Ammon's horn (tissue), 1 donor: ENCODE measurements at places on chromosomes 7 and 10.

- no peak for DNase-seq
Observed at GRCh38 chr7:139127648-139128047, 18.1 kb upstream of the ZC3HAV1 start.

GRCh38 chr7:35848725-35849124 lies 47.9 kb downstream of the SEPTIN7 start:
- no peak for DNase-seq

- DNase-seq, result no peak
Observed at GRCh38 chr7:66500087-66500486, 128.6 kb upstream of the KCTD7 start.

DNA sequence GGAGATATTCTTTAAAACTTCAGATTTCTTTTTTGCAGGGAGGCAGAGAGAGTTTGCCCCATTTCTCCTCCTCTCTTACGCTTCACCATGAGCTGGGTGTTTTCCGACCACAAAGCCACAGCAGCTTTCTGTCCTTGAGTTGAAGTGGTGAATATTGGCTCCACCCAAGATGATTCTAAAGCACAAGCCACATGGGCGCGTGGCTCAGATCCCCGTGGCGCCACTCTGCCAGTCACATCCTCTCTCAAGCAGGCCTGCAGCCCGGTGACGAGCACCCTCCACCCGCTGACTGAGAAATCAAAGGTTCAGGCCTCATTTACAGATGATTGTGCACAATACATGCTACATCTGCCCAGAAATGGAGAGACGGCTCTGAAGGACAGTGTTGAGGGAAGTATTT lies 27.6 kb upstream of the RNF32 start:
- DNase-seq, result no peak

- DNase-seq, result no peak
Observed at GRCh38 chr7:133023370-133024071, 58.4 kb downstream of the CHCHD3 start.

- DNase-seq, result no peak
Observed at GRCh38 chr7:135186841-135187253, 16.3 kb upstream of the CYREN start.

DNA sequence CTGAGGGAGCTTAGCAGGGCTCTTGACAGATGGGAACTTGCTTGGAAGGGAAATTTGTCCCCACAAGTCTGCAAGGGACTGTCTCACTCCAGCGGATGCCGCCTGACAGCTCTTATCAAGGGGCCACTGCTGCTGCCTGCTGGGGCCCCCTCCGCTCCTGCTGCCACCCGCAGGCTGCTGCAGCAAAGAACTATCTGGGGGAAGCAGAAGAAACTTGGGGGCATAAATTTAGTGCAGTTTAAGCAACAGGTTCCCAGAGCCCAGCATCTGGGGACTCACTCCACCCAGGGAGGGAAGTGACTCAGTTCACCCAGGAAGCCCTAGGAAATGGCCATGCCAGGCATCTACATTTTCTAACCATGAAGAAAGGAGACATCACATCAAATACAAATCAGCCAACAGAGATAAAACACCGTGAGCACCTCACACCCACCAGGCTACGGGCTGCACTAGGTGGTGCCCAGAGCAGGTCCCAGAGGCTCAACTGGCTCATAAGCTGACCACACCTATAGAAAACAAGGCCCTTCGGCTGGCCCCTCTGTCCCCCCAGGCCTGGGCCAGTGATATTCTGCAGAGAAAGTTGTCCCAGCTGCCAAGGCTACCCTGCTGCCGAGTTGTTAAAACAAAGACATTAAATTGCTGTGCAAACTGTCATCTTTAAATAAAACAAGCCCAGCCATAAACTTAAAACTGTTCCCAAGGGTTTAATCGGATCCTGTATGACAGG lies 3.7 kb downstream of the RGS10 start:
- DNase-seq, result no peak

- peak; percentile 41 for DNase-seq
Observed at GRCh38 chr7:135808206-135808605, 59.6 kb upstream of the FAM180A start.

DNA sequence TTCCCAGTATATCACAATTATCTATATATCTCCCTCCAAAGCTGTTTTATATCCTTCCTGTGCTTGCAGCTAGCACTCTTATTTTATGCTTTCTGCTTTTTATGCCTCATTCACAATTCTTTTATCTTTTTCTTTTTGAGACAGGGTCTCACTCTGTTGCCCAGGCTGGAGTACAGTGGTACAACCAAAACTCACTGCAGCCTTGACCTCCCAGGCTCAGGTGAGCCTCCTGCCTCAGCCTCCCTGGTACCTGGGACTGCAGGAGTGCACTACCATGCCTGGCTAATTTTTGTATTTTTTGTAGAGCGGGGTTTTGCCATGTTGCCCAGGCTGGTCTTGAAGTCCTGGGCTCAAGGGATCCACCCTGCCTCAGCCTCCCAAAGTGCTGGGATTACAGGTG lies 5.7 kb downstream of the C7orf25 start:
- DNase-seq, result no peak

GRCh38 chr10:127013211-127013656 lies 108.0 kb downstream of the DOCK1 start:
- DNase-seq, result no peak

DNA sequence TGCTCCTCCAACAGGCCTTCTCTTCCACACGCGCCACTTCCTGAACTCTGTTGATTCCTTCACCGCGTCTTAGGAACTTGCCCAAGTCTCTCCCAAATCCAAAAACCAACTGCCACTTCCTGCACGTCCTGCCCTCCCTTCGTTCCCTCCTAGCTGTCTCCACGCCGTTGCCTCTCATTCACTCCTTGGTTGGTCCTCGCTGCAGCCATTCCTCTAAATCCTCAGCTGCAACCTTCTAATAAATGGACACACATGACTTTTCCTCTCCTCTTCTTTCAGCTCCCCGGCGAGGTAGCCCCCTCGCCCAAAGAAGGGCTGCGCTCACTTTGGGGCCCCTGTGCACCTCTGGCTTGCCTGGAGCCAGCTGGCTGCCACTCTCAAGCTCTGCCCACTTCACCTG lies 110.2 kb downstream of the XRCC2 start:
- no peak for DNase-seq

- DNase-seq, result no peak
Observed at GRCh38 chr7:137696376-137696775, 150.4 kb downstream of the DGKI start.

- no peak for DNase-seq
Observed at GRCh38 chr10:107986571-107986970, 822.1 kb upstream of the SORCS1 start.

DNA sequence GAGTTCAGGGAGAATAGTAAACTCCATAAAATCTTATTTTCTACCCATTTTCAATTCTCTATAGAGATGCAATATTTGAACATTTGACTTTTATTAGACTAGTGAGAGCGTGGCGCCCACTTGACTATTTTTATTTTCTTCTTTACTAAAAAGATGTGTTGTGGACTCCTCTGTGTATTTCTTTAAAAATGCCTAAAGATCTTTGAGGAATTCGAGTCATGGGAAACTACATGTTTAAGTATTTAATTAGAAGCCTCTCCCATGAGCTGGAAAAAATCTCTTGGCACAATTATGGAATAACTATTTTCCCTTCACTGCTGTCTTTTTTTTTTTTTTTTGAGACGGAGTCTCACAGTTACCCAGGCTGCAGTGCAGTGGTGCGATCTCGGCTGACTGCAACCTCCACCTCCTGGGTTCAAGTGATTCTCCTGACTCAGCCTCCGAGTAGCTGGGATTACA lies 124.2 kb downstream of the ARHGAP12 start:
- DNase-seq, result no peak

- DNase-seq, result no peak
Observed at GRCh38 chr10:77253147-77253545, 384.5 kb downstream of the KCNMA1 start.

GRCh38 chr7:6221340-6222319 lies 50.8 kb downstream of the CYTH3 start:
- no peak for DNase-seq

DNA sequence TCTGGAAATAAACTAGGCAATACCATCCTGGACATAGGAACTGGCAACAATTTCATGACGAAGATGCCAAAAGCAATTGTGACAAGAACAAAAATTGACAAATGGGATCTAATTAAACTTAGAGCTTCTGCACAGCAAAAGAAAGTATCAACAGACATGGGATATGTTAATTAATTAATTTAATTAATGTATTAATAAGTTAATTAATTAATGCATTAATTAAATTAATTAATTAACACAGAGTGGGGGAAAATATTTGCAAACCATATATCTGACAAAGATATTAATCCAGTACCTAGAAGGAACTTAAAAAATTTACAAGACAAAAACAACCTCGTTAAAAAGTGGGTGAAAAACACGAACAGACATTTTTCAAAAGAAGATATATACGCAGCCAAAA lies 83.6 kb downstream of the GCC1 start:
- no peak for DNase-seq

GRCh38 chr10:16440396-16441133 lies 3.8 kb downstream of the PTER start:
- DNase-seq, result peak; percentile 37

- no peak for DNase-seq
Observed at GRCh38 chr7:134176037-134176350, 48.9 kb downstream of the LRGUK start.

GRCh38 chr7:90760892-90761291 lies 164.8 kb downstream of the CDK14 start:
- no peak for DNase-seq

DNA sequence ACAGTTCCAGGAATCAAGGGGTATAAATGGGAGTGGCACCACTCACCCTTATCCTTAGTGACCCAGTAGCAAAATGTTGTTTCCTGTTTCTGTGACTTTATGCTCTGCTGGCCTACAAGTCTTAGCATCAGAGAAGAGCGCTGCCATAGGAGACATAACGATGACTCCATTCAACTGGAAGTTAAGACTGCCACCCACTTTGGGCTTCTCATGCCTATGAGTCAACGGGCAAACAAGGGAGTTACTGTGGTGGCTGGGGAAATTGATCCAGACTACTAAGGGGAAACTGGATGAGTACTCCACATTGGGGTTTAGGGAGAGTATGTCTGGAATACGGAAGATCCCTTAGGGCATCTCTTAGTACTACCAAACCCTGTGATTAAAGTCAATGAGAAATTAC lies 40.6 kb upstream of the PIK3CG start:
- no peak for DNase-seq

DNA sequence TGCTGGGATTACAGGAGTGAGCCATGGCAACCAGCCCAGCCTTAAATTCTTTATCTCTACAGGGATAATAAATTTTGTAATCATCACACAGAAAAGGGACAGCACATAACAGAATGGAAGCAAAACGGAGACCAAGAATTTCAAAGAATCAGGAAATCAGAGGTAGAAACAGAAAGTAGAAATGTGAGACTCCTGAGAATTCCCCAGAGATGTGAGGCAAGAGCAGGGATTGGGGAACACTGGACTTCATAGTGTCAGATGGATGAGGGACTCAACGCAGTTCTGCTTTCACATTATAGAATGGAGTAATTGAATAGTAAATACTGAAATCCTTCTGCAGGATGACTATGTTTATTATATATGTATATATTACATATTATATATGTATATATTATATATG lies 52.5 kb upstream of the MPP7 start:
- no peak for DNase-seq

- no peak for DNase-seq
Observed at GRCh38 chr10:114547514-114547913, 110.6 kb downstream of the ABLIM1 start.

DNA sequence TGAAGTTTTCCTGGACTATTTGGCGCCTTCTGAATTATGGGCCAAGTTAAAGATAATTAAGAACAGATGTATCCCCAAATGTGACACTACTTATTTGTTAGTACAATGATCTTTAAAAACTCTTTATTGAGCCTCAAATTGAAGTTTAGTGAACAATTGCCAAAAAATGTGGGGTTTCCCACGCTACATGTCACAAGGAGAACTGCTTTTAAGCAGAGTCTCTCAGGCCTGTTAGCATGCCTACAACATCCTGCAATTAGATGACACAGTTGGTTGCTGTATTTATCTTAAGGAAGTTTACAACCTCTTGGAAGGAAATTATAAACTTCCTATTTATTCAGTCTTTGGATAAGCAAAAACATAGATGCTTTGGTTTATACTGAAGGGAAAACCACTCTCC lies 733.0 kb downstream of the TNS3 start:
- no peak for DNase-seq

DNA sequence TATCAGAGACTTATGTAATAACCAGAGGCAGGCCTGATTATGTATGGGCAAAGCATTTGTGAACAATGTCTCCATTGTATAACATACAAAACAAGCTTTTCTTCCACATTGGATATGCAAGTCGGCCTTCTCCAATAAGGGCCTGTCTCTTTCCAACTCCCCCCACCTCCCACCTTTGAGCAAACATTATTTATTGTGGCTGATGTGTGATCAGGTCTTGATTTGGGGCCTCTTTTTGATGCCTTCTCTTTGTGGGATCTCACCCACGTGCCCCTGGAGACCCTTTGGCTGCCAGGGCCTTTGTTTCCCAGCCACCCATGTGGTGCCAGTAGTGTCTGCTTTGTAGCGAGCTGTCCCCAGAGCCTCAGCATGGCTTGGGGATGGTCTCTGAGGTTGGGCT lies 53.0 kb downstream of the TCF7L2 start:
- DNase-seq, result peak; percentile 75

DNA sequence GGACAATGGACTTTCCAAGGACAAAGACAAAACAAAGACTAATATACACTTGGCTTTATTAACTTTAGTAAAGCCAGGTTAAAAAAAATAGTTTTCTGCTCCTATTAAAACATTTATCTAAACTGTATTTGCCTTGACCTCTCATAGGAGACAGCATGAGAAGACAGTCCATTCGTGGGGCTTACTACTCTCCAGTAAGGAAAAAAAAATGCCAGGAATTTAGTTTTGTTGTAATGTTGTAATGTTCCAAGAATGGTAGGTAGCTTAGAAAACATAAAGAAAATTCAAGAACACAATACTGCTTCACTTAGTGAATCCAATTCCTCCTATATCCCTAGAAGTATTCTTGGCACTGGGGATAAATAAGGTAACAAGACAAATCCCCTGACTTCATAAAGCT lies 81.7 kb downstream of the KMT2C start:
- no peak for DNase-seq

GRCh38 chr7:92761391-92762097 lies 74.8 kb downstream of the CDK6 start:
- DNase-seq, result peak; percentile 47

- no peak for DNase-seq
Observed at GRCh38 chr7:103446049-103446520, at the start of gene SLC26A5. Gene SLC26A5, minus strand, starts transcription at chr7:103446207. Its CDS starts 24,693 bp downstream, at chr7:103421514.

DNA sequence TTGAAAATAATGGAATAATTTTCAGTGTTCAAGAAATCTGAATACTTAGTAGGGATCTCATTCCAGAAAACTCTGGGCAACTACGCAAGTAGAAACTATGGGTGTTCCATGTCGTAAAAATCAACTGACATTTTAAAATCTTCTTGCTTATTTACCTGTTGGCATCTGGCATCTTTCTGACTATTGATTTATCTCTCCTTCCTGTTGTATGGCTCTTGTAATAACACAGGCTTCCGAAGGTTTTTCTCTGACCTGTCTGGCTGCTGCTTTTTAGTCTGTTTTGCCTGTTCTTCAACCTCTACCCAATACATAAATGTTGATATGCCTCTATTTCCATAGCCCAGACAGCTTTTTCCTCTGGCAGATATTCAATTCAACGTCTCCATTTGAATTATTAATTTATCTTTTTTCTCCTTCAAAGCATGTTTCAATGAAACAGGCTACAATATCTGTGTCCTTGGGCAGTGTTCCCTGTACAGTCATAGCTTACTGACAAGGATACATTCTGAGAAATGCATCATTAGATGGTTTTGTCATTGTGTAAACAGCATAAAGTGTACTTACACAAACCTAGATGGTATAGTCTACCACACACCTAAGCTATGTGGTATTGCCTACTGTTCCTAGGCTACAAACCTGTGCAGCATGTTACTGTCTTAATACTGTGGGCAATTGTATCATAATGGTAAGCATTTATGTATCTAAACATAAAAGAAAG lies 105.9 kb upstream of the ETV1 start:
- DNase-seq, result no peak
